Mesenchymal stem cell (in vitro differentiated cells and primary cell): ENCODE measurements at places on chromosomes 5 and 9.
A peak's percentile ranks its signal among the peaks of the same experiment; 100 is the strongest.

- DNase-seq, result peak; percentile 75
These were observed 575.3 kb downstream of the RAB3C start for GRCh38 chr5:59158165-59158564.

DNA sequence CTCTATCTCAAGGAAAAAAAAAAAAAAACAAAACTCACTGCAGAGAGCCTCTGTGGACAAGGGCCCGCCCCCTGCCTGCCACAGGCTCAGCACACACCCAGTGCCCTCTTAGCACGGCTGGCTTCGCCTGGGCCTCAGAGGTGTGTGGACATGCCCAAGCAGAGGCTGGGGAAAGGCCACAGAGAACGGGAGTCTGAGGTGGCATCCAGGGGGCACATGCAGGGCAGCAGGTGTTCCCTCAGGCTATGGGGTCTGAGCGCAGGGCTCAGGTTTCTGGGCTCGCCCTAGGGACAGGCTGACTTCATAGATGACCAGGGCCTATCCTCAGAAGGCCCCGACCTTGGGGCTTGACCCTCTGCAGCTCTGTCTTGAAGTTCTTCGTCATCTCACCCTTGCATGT, 138.7 kb downstream of the ZNF354C start:
- DNase-seq, result no peak

DNA sequence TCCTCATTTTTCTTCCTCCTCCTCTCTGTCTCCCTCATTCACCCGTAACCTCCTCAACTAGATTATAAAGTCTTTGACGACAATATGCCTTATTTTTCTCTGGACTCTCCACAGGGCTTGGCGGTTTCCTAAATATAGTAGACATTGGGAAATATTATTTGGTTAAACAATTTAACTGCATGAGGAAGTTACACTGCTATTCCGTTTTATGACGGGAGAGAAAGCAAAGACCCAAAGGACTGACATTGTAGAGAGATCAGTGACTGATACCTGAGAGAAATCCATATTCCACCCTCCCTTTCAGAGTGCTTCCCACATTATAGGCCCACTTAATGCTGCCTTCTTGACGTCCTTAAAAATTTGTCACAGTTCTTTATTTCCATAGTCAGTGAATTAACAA, 51.2 kb downstream of the GDA start:
- no peak for DNase-seq

DNA sequence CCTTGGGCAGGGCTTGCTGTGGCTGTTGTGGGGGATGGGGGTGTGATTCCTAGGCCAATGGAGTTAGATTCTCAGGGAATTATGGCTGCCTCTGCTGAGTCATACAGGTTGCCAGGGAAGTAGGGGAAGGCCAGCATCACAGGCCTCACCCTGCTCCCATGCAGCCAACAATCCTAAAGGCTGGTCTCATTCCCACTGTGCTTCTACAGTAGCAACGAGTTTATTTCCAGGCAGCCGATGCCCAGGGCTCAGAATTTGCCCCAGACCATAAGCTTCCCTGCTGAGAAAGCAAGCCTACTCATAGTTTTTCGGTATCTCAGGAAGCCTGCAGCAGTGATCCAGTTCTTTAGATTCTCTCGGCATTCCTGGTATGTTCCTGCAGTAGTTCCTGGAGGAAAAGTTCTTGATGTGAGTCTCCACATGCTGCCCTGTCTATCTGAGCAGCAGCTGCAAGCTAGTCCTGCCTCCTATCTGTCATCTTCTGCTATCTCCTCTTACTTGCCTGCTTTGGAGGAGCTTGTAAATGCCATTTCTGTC, 59.3 kb upstream of the SELENOP start:
- no peak for DNase-seq

DNA sequence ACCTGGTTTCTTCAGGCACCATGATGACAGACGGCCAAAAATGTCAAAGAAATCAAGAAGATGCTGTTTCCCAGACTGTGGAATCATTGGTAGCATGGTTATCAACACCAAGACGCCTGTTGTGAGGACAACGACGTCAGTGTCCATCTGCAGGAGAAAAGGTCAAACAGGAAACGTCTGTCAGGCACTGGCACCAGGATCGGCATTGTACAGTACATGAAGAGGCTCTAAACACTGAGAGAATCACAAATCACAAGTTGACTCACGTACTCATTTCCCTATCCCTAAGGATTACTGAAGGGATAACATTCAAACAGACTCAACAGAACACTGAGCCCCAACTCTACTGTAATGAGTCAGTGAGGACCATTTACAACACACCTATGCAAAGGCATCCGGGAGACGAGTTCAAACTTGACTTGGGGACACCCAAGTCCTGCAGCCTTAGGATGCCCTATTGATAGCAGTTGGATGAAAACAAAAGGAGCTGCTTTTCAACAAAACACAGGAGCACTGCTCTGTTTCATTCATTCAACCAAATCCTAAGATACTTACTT, 21.0 kb downstream of the TSC1 start:
- DNase-seq, result peak; percentile 17
